ENCODE measurements at places on chromosomes 2 and 18. TPM values are rescaled to one million over a fixed set of nuclear protein-coding genes. Genes with fewer than 3 reads are reported as not detected.

Gene SEPTIN10
- total RNA-seq: 1.8 TPM

Gene PGAP1
- total RNA-seq: 39.0 TPM

Gene POLE4
- total RNA-seq: 39.5 TPM

Gene STK11IP
- total RNA-seq: 40.3 TPM

Gene PDE6D
- total RNA-seq: 30.2 TPM

Gene NYAP2
- total RNA-seq: not detected

Gene ASB18
- not detected for total RNA-seq

Gene C1GALT1C1L
- not detected for total RNA-seq

Gene DES
- total RNA-seq: not detected

Gene CHRNG
- not detected for total RNA-seq

Gene CTIF
- 2.7 TPM for total RNA-seq

Gene LIMS2
- 34.2 TPM for total RNA-seq

Gene SH2D6
- 0.10 TPM for total RNA-seq

Gene AGAP1
- total RNA-seq: 0.97 TPM

Gene GALNT14
- not detected for total RNA-seq

Gene CRYGC
- not detected for total RNA-seq

Gene SPATS2L
- 56.7 TPM for total RNA-seq

Gene DSG1
- not detected for total RNA-seq

Gene TIGD1
- total RNA-seq: 10.4 TPM

Gene STEAP3
- total RNA-seq: not detected

Gene KRCC1
- total RNA-seq: 21.7 TPM

Gene C2orf80
- total RNA-seq: not detected

Gene SLC11A1
- 0.17 TPM for total RNA-seq

Gene SLC38A11
- total RNA-seq: not detected

Measured in activated CD4-positive, alpha-beta T cell treated with anti-CD3 and anti-CD28 coated beads, Interleukin-2, amount 10 ng/mL, durations not matched to agents 7 days and 5 days (primary cell).